Common myeloid progenitor, CD34-positive (primary cell): ENCODE measurements at places on chromosomes 3 and 15.
A peak's percentile ranks its signal among the peaks of the same experiment; 100 is the strongest.

DNA sequence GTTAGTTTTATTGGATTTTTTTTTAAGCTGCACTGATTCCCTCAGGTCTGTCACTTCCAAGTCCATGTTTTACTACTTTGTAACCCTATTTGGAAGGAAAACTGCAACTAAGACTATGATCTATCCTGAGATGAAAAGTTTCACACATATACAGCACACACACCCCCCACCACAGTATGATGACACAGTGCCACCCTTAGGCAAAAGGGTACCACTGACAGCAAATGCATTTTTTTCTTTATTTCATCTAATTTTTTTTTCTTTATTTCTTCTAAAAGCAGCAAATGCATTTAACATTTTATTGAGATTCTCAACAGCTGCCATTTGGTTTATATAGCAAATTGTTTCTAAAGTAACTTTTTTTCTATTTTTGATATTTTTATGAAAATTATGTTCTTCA, 21.2 kb downstream of the NGRN start:
- DNase-seq = peak; percentile 76

DNA sequence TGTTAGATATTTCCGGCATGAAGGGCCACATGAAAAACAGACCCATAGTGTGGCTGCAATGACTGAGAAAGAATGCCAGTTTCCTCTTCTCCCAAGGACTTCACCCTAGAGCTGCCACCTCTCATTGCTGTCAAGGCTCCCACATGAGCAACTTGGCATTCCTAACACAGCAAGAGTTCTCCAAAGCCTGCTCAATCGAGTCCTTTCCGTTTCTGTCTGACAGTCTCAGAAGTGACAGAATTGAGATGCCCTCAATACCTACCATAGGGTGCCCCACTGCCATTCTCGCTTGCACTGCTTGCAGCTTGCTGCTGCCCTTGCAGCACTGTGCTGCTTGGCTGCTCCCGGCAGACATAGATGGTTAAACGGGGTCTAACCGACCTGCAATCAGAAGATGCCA, 44.3 kb downstream of the UBP1 start:
- no peak for DNase-seq

DNA sequence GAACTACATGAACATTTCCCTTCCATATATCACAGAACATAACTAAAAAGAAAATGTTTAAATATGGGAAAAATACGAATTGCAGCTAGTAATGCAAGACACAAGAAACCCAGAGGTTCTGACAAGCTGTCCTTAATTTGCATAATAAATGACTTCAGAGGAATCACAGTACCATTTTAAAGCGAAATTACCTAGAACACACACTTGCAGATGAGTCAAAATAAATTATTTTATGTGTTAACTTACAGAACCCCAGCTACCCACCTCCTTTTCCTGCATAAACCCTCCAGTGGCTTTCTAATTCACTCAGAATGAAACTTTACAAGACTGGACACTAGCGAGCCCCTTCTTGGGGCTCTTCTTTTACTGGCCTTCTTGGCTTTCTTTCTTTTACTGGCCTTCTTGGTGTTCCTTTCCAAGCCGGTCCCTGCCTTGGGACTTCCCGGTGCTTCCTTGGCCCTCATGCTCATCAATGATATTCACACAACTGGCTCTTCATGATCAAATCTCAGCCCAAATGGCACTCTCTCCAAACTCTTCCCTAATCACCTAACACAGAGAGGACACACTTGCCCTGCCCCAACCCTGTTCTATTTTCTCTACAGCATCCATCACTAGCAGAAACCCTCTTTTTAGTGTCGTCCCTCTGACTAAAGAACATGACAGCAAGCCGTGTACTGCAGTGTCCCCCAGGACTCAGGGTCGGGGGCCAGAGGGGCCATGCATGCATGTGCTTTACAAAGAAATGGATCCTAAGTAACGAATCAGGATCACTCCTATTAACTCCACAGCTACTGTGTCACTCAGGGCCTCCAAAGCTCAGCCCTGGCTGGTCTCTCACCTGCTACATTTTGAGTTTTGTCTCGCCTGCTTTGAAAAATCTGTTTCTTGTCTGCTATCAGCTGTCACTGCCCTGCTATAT, 4.8 kb downstream of the CHSY1 start:
- DNase-seq = no peak

DNA sequence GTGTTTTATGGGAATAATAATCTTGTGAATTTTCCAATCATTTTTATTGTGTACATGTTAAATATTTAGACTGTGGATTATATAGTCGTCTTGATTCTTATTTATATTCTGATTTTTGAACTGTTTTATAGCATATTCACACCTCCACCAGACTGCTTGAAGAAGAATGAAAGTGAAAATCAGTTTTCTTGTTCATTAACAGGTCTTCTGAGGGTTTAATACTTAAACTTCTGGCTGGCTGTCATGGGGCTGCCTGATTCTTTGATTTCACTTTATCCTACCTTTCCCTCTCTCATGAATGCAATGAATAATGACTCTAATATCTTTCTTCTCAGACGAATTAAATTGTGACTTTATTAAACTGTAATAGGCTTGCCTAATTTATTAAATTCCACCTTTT, 56.2 kb downstream of the ATP2C1 start:
- no peak for DNase-seq

DNA sequence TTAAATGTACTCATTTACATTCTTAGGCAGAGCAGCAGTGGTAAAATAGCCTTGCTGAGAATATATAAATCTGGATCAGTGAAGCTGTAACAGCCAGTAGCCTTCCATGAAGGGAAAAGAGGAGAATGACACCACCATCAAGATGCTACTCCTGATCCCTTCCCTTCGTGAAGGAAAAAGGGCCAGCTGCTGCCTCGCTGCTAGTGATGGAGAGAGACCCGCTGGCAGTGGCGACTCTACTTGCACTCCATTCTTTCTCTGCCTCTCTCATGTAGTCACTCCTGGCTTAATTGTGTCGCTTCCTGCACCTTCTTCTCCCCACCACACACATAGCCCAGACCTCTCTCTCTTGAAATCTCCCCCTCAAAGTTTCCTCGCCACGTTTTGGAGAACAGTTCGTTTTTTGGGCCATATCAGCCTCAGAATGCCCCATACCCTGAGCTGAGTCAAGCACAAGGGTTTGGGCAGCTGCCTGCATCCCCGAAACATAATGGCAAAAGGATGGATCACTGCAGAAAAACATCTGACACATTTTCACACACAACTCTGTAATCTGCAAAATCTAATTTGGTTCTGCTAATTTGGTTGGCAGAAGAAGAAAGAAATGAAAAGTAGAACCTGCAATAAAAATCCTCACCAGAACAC, 460.3 kb upstream of the IL12A start:
- no peak for DNase-seq

GRCh38 chr3:122826278-122826677, 31.4 kb downstream of the SLC49A4 start:
- no peak for DNase-seq

DNA sequence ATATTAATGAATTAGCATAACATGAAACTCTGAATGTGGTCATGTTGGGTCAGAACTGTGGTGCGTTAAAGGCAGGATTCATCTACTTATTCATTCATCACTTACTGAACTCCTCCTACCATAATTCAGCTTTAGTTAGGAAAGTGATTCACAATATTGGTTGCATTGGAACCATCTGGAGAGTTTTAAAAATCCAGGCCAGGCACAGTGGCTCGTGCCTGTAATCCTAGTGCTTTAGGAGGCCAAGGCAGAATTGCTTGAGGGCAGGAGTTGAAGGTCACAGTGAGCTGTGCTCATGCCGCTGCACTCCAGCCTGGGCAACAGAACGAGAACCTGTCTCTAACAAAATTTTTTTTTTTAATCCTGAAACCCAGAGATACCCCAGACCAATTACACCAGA, 44.2 kb upstream of the ATG7 start:
- DNase-seq = no peak

DNA sequence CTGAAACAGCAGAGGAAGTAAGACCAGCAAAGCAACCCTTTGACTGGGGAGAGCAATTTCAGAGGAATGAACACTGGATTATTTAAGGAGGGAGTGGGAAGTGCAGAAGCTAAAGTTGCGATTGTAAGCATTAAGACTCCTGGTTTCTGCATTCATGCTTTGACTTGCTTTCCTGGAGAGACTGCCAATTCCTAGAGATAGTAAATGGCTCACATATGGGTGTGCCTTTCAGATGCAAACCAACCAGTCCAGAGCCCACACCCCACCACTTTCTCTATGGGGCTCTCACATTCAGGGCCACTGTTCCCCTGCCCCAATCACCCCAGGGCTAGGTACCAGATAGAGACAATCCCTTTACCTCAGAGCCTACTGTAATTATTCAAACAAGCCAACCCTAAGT, 200.9 kb upstream of the EIF1B start:
- no peak for DNase-seq

DNA sequence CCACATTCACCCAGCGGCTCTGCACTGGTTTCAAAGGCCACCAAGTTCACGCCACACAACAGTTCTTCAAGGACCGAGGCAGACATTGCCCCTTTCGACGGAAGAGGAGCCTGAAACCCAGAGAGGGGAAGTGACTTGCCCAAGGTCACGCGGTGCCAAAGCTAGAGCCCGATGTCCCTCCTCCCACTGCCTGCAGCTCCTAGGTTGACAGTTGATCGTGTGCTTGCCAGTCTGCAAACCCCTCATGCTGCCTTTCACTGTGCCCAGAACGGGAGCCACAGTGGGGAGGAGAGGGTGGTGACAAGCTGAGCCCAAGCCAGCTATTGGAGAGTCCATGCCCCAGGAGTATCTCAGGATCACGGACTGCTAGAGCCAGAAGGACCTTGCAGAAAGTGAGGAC, 230.9 kb downstream of the XXYLT1 start:
- no peak for DNase-seq
